ENCODE measurements at places on chromosomes 5 and 9.
A peak's percentile ranks its signal among the peaks of the same experiment; 100 is the strongest.

- DNase-seq: peak; percentile 48
Measured at GRCh38 chr9:134025606-134026541, 593 bp downstream of the BRD3OS start.

DNA sequence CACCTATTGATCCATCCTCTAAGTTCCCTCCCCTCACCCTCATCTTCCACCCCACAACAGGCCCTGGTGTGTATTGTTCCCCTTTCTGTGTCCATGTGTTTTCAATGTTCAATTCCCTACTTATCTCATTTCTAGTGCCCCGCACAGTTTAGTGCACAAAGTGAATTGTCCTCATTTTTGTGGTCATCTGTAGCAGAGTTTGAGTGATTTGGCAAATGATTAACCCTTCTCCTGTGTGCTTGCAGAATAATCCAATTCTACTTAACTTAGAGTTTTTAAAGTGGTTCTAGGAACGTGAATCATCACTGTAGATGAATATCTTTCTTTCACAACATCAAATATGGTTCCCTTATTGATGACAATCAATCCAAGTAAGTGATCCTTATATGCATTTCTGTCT is 6.3 kb upstream of the HAPLN1 start:
- DNase-seq: no peak

GRCh38 chr9:112970939-112971338 is 41.1 kb downstream of the ZNF883 start:
- DNase-seq: no peak

DNA sequence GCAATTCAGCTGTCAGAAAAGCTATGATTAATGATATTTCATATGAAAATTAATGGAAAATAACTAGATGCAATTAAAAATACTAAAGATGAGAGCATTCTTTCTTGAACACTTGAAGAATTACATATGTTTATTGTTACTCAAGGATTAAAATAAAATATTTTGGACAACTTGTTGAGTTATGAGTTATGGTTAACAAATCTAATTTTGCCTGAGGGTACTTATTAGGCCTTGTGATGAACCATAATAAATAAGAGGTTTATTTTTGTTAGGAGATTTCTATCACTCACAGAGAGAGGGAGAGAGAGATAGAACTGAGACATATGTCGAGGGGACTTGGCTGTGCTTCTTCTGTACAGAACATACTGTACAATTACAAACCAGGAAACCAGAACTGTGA is 183.7 kb downstream of the ISL1 start:
- no peak for DNase-seq

- DNase-seq: no peak
Measured at GRCh38 chr5:169065400-169065799, 235.5 kb downstream of the SLIT3 start.

GRCh38 chr5:34411470-34412346 is 244.4 kb upstream of the RAI14 start:
- no peak for DNase-seq

DNA sequence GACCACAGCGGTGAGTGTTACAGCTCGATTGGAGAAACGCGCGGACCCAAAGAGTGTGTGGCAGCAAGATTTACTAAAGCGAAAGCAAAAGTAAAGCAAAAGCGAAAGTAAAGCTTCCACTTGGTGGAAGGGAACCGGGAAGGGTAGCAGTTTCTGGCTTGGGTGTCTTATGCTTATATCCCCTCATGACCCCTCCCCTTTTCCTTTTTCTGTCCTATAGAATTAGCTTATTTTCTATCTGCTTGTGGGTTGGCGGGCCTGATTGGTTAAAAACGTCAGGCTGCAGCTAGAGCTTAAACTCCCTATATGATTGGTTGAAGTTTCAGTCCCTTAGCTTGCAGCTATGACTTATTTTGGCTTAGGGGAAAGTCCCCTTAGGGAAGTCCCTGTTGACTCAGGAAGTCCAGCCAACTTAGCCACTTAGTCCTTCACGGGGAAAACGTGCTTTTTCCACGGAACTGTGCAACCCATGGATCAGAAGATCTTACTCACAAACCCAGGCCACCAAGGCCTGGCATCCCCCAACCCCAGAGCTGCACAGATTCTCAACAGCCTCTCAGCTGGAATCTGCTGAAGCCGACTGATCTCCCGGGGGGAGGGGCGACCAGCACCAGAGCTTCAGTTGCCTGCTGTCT is 114.2 kb upstream of the ADAMTS16 start:
- no peak for DNase-seq

DNA sequence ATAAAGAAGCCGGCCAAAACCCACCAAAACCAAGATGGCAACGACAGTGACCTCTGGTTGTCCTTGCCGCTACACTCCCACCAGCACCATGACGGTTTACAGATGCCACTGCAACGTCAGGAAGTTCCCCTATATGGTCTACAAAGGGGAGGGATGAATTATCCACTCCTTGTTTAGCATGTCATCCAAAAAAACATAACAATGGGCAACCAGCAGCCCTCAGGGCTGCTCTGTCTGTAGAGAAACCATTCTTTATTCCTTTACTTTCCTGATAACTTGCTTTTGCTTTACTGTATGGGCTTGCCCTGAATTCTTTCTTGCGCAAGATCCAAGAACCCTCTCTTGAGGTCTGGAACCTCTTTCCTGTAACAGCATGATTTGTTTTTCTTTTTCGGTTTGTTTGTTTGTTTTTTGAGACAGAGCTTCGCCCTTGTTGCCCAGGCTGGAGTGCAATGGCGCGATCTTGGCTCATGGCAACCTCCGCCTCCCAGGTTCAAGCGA is 2.0 kb upstream of the UAP1L1 start:
- DNase-seq: no peak

GRCh38 chr5:126284977-126285696 is 138.1 kb upstream of the GRAMD2B start:
- no peak for DNase-seq

Measured in Kasumi-1 (cell line).